NCI-H446 (cell line): ENCODE measurements at places on chromosomes 4 and X.

- no peak for DNase-seq
Observed at GRCh38 chrX:115138040-115138439, 51.2 kb upstream of the RBMXL3 start.

- DNase-seq, result no peak
Observed at GRCh38 chr4:37745946-37746345, 59.8 kb upstream of the RELL1 start.

GRCh38 chrX:2572740-2573139 is 72.0 kb upstream of the DHRSX start:
- no peak for DNase-seq

DNA sequence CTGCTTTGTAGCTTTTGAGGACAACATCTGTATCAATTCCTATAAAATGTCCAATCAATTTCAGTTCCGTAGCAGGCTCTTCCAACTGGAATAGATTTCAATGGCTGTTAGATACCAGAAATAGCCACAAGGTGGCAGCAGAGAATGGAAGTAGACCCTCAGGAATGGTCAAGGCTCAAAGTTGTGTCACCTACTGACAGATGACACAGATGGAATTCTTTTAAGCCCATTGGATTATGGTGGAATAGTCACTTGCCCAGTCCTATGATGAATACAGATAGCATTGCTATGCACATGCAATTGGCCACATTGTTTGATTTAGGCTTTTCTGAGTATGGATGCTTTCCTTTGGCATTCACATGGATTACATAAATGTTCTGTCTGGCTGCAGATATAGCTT is 130.4 kb upstream of the RADX start:
- DNase-seq, result peak; percentile 47

DNA sequence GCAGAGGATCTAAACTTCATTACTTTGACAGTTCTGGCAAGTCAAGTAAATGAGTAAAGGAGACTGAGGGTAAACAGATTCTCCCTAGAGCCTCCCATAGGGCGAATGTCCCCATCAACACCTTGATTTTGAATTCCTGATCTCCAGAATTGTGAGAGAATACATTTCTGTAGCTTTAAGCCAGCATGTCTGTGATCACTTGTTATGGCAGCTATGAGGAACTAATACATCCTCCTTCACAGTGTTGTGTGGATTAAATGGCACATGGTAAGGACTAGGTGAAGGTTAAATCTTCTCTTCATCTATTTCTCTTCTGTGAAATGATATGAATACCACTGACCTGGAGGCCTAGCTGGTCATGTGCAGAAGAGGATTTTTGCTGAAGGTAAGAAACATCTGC is 137.3 kb downstream of the CPEB2 start:
- DNase-seq, result no peak

DNA sequence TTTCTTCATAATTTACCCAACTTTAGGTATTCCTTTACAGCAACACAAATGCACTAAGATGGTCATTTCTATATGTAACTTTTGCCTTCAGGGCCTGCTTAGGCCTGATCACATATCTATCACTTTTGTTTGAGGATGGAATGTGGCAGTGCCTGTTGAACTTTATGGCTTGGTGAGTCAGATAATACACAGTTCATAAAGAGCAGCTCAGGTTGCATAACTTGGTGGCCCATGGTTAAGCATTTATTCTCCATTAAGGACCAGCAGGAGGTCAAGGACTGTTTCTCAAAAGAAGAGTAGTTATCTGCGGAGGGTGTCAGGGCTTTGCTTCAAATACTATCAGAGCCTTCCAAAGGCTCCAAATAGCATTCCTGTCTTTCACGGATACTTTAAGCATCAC is 124.1 kb upstream of the PDHA2 start:
- no peak for DNase-seq

DNA sequence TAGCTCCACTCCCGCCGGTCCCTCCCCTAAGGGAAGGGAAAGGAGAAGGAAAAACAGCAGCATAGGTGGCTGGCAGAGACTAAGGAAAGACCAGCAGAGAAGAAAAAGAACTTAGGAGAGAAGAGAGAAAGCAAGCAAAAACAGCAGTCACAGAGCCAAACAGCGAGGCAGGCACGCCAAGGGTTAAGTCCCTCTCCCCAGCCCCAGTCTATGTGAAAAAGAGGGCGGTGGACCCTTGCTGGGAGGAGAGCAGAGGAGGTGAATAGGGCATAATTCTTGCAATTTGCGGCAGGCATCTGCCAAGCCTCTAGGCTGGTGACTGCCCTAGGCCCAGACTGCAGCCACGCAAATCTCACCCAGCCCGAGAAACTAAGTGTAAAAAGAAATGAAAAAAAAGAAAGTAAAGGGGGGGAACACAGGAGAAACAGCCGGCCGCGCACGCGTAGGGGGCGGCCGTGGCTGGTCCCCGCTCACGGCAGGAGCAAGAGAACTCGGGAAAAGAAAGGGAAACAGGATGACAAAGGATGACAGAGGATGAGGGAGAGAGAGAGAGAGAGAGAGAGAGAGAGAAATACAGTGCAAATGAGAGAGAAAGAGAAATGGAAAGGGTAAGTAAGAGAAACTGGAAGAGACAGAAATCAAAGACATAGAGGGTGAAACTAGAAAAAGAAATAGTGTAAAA is 48.6 kb downstream of the MAGEA9 start:
- DNase-seq, result no peak

DNA sequence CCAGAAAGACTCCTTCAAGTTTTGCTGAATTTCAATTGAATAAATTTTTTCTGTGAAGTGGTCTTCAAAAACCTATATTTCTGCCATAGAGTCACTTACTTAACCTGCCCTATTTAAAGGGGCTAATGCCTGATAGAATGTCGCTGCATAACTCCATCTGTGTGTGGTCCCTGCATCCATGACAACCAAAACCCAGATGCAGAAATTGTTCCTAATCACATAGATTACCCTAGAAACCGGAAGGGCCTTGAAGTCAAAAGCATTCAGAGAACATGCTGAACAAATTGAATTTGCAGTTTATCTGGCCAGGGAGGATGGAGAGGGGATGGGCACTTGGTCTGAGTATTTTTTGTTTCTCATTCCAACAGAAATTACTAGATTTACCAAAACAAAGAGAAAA is 1.5 kb upstream of the PARM1 start:
- DNase-seq, result no peak

- DNase-seq, result no peak
Observed at GRCh38 chrX:135541351-135541750, 20.9 kb downstream of the INTS6L start.

DNA sequence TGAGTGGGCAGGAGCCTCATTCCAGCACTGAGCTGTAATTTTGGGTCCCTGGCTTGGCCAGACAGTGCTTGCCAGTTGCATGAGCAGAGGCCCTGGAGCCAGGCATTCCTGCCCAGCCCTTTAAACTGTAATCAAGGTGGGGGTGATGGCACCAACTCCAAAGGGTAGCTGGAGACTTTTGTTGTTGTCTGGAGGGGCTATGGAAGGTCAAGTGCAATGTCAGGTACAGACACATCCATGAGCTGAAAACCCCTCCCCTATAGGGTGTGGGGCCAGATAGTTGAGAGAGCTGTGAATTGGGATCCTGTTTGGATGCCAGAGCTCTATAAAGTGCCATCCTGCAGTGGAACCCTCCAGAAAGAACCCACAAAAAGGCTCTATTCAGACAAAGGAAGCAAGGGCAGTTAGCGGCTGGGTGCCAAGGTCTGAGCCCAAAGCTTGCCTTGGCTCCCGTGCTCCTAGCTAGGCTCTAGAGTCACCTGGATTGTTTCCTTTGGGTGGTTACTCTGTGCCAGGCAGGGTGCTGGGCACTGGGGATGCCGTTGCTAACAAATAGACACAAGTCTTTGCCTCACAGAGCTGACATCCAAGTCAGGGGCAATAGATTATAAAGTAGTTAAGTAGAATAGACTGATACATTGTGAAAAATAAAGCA is 163.0 kb downstream of the EFNB1 start:
- no peak for DNase-seq

- no peak for DNase-seq
Observed at GRCh38 chr4:109075621-109076020, 226.8 kb downstream of the COL25A1 start.

- DNase-seq, result peak; percentile 12
Observed at GRCh38 chr4:48255072-48255958, 14.3 kb downstream of the TEC start.

GRCh38 chr4:183256756-183257385 is 63.2 kb downstream of the CLDN22 start:
- peak; percentile 29 for DNase-seq

DNA sequence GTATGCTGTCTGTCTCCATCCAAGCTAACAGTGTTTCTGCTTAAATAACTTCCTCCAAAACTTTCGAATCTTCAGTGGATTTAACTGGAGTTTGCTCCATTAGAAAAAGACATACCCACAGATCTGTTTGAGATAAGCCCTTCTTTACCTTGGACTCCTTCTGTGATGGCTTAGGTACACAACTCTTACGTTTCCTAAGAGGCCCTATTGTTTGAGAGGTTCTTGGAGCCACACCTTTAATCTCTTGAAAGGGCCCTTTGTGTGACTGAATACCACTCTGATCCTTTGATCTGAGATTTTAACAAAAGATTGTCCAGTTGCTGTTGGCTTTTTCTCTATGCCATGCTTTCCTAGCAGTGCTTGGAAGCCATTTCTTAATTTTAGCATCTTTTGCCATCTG is 92.5 kb downstream of the AKAP4 start:
- no peak for DNase-seq

- DNase-seq, result no peak
Observed at GRCh38 chrX:8604131-8604530, 127.8 kb downstream of the ANOS1 start.

DNA sequence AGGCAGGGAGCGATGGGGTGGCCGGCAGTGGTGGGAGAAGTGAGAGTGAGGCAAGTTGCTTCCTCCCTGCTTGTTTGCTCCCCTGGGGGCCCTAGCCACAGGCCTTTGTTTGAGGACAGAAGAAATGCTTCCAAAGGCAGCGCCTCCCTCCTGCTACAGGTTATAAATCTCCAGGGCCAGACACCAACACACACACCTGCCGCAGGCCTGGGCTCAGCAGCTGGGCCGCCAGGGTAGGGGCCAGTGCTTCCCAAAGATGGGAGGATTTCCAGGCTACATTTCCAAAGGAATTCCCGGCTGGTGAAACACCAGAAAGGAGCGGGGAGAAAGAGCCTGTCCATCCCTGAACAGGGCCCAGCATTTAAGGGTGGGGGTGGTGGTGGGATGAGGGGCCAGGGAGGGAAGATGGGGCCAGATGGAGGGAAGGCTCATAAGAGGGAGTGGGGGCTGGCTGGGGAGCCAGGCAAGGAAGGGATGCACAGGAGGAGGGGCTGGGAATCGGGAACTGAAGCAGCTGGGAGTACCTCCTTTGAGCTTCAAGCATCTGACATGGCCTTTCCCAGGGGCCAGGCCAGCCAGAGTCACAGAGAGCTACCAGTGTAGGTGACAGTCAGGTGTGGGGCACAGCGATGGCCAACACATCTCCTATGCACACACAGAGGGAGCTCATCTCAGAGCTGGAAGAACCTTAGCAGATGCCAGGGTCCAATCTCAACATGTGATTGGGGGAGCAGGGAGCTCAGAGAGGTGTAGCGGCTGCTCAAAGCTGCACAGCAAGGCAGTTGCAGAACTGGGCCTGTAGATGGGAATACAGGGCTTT is 143.9 kb downstream of the PJA1 start:
- no peak for DNase-seq

DNA sequence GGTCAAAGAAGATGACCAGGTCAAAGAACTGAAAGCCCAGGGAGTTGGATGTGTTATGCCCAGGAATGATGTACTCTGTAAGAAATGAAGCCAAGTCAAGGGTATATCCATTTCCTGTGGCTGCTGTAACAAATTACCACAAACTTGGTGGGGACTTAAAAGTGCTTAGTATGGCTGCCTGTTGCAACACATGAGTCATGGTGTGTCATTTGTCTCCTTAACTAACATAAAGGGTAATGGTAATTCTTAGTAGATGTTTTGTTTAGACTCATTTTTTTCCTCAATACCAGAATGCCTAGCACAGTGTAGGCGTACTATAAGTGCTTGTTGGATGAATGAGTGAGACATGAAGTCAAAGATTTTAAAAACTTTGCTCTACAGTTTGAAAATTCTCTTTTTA is 45.7 kb downstream of the SYTL5 start:
- DNase-seq, result no peak

- DNase-seq, result no peak
Observed at GRCh38 chr4:6227412-6228157, 27.2 kb upstream of the JAKMIP1 start.

- DNase-seq, result no peak
Observed at GRCh38 chr4:154033921-154034320, 245.0 kb upstream of the SFRP2 start.

DNA sequence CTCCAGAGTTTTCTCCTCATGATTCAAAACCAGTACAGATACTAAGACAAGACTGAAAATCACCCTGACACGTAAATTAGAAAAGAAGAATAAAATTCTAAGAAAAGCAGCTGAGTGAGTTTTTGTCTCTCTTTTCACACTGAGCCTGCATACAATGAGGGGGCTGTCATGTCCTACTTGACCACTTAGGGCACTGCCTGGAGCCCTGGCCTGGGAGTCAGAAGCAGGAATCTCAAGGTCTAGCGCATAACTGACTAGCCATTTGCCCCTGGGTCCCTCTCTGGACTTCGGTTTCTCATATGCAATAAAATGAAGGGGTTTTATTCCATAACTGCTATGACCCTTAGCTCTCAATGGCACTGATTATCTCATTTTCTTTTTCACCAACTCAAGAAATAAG is 36.7 kb upstream of the SLC25A4 start:
- no peak for DNase-seq

DNA sequence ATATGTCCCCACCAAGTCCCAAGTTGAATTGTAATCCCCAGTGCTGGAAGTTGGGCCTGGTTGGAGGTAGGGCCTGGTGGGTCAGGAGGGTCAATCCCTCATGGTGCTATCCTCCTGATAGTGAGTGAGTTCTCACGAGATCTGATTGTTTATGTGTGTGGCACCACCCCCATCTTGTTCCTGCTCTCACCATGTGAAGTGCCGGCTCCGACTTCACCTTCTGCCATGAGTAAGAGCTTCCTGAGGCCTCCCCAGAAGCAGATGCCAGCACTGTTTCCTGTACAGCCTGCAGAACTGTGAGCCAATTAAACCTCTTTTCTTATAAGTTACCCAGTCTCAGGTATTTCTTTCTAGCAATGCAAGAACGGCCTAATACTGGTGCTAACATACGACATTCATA is 22.7 kb upstream of the TMEM33 start:
- no peak for DNase-seq

DNA sequence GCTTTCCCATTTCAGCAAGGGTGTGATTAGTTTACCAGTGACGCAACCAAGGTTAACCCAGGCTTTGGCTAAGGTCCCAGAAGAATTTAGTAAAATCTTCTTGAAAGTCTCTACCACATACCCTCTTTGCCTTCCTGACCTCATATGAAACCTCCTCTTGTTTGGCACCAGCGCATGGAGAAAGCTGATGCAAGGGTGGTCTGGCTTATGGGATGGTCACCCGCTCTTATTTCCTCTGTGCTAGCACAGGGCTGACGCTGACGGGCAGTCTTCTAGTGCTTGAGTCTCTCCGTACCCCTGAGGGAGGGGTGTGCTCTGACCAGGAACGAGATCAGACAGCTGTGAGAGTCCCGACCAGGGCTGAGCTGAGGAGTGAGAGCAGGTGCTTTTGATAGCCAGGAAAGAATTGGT is 137.6 kb downstream of the TENM3 start:
- DNase-seq, result no peak
